Hippocampal formation (tissue), 2 donors: ENCODE measurements at places on chromosomes 1 and 21.

DNA sequence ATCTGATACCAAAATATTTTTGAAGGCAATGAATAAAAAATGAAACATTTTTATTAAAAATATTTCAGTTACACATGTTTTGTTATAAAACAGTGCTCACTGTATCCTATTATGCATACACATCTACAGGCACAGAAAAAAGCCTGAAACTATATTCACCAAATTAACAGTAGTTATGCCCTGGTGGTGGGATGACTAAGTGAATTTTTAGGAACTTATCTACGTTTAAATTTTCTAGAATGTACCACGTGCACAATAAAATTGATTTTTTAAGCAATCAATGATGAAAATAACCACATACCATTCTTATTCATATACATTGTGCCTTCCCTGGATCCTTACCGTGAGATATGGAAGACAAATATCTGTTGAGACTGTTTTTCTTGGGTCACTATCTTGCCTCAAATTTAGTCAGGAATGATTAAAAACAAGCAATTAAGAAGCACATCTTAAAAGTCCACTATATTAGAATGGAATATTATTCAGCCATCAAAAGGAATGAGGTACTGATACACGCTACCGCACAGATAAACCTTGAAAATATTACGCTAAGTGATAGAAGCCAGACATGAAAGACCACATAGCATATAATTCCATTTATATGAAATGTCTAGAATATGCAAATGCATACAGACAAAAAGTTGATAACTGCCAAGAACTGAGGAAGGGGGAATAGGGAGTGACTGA lies 17.4 kb downstream of the TP53BP2 start:
- no peak for DNase-seq

GRCh38 chr1:161111527-161111926 lies 6.3 kb downstream of the PFDN2 start:
- no peak for DNase-seq

DNA sequence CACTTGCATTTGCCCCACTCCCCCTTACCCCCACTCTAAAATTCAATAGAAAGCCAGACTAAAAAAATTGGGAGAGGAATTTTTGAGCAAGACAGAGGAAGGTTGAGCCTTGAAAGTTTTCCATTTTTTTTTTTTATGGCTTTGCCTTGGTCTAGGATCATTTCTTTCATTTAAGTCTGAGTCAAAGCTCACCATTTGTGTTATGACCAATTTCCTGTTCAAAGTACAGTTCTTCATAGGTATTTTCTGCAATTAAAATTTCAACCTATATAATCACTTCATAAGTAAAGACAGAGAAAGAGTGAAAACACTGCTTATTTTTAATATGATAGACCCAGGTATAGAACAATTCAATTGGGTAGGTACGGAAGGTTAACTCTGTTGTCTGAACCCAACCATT lies 436.6 kb upstream of the ADGRL2 start:
- no peak for DNase-seq

GRCh38 chr1:213820362-213821149 lies 167.2 kb upstream of the PROX1 start:
- DNase-seq: no peak

GRCh38 chr1:61453111-61453961 lies 271.6 kb downstream of the TM2D1 start:
- peak; percentile 74 for DNase-seq

GRCh38 chr1:184199438-184200085 lies 148.0 kb downstream of the TSEN15 start:
- no peak for DNase-seq

DNA sequence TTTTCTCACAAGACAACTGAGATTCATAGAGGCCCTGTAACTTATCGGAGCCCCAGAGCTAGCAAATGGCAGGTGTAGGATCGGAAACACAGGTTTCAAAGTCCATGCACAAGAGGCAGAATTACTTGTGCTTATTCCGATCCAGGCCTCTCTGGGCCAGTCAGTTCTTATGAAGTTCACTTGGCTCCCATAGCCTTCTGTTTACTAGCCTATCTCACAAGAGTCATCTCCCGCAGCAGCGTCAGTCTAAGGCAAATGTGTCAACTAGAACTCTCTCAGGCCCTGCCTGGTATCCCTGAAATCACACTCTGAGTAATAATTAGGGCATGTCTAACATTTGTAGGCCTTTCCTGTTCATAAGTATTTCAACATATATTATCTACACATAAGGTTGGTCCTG lies 43.3 kb downstream of the PHC2 start:
- DNase-seq: no peak

DNA sequence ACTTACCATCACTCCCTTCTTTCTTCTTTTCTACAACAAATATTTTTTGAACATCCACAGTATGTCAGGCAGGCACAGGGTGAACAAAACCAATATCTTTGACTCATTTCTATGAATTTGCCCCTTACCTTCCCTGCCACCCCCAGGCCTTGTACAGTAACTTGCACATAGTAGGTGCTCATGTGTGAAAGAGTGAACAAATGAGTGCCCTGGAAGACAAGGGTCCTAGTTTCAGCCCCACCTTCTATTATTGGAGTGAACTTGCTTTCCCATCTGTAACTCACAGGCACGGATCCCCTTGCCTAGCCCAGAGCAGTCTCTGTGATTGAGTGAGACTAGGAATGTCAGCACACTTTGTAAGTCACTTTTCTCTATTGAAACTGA lies 12.8 kb downstream of the ZDHHC18 start:
- no peak for DNase-seq

GRCh38 chr1:37474046-37474696 lies at the start of gene ZC3H12A:
Gene ZC3H12A, plus strand, starts transcription at chr1:37474580. Its CDS starts 917 bp downstream, at chr1:37475497.
- peak; percentile 72 for DNase-seq

DNA sequence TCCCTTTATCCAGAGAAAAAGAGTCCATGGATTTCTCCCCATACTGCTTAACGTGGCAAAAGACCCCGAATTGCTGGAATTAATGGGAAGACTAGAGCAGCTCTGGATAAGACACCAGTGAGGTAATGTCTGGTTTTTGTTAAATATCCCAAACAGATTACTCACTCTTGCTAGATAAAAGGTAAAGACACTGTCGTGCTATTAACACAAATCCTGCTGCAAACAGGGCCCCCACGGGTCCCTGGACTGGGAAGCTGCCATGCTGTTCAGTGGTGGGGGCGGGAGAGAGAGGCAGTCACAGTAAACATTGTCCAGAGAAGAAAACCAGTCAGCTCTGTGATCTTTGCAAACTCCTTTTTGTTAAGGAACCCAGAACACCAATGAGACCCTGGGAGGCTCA lies 15.2 kb upstream of the SRP9 start:
- DNase-seq: no peak

DNA sequence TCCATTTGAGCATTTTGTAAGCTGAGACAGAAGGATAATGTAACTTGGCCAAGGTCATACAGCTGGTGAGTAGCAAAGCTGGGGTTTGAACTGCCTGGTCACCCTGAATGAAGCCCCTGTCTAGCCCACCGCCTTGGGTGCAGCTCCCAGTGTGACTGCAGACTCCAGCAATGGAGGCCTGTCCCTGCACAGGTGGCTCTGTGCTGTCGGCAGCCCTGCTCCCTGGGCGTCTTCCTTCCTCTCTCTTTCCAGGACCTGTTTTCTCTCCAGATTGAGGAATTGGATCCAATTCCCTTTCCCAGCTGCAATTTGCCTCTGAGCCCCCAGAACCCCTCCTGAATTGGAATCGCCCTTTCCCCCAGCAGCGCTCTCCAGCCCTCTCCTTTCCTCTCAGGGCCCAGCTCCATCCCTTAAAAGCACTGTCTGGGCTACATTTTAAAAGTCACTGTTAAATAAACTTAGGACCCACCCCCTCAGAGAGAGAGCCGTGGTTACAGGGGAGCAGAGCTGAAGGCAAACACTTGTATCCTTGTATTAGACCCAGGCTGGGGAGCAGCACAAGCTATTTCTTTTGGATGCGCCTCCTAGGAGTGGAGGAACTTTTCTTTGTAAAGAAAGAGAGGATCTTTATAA lies 161.4 kb upstream of the LMO4 start:
- DNase-seq: no peak
